ENCODE measurements at places on chromosomes 13 and 19.

DNA sequence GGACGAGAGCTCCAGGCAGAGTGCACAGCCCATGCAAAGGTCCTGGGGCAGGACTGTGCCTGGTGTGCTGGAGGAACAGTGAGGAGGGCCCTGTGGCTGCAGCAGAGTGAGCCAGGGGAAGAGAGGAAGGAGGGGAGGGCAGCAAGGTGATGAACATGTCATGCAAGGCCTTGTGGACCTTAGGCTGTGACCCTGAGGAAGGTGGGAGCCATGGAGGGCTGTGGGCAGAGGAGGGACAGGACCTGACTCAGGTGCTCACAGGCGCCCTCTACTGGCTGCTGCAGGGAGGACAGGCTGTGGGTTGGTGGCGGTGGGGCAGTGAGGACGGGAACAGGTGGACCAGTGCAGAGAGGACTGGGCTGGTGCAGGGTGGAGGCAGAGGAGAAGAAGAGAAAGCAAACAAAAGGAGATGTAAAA is 170.3 kb downstream of the PTPRS start:
- DNase-seq: no peak

- DNase-seq: no peak
Measured at GRCh38 chr19:28429356-28429755, 783.6 kb downstream of the UQCRFS1 start.

DNA sequence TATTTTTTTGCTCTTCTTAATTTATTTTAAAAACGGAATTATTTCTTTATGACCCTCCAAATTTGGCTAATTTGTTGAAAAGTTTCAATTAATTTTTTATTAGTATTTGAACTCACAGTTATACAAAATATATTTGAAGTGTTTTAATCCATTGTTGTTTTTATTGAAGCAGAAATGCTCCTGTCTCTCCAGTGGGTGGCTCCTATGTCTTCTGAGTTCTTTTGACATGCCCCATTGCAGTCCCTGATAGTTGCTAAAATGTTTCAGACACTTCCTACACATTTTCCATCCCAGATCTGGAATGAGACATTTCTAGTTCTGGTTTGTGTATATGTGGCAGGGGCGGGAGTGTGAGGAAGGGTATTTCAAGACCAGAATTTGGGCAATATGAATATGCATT is 579.4 kb upstream of the PRR20A start:
- no peak for DNase-seq

DNA sequence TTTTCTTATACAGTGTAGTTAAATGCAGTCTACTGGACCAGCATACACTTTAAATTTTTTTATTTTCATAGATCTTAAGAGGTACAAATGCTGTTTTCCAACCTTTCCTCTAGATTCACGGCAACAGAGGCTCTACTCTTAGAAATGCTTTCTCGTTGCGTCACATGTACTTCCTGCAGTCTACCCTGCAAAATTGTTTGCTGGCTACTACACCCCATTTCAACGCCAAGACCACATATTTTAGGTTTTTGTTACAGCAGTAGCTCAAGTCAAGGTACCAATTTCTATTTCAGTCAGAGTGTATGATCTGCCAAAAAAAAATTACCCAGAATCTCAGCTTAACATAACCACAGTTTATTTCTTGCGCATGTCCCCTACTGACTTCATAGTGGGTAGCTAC is 94.1 kb downstream of the TNFSF13B start:
- no peak for DNase-seq

DNA sequence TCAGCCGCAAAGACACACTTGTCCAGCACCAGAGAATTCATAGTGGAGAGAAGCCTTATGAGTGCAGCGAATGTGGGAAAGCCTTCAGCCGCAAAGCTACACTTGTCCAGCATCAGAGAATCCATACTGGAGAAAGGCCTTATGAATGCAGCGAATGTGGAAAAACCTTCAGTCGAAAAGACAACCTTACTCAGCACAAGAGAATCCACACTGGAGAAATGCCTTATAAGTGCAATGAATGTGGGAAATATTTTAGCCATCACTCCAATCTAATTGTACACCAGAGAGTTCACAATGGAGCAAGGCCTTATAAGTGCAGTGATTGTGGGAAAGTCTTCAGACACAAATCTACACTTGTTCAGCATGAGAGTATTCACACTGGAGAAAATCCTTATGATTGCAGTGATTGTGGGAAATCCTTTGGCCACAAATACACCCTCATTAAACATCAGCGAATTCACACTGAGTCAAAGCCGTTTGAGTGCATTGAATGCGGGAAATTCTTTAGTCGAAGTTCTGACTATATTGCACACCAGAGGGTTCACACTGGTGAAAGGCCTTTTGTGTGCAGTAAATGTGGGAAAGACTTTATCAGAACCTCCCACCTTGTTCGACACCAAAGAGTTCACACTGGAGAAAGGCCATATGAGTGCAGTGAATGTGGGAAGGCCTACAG is 6.8 kb downstream of the ZNF134 start:
- no peak for DNase-seq

GRCh38 chr19:18232540-18233223 is 6.4 kb upstream of the PDE4C start:
- DNase-seq: no peak

DNA sequence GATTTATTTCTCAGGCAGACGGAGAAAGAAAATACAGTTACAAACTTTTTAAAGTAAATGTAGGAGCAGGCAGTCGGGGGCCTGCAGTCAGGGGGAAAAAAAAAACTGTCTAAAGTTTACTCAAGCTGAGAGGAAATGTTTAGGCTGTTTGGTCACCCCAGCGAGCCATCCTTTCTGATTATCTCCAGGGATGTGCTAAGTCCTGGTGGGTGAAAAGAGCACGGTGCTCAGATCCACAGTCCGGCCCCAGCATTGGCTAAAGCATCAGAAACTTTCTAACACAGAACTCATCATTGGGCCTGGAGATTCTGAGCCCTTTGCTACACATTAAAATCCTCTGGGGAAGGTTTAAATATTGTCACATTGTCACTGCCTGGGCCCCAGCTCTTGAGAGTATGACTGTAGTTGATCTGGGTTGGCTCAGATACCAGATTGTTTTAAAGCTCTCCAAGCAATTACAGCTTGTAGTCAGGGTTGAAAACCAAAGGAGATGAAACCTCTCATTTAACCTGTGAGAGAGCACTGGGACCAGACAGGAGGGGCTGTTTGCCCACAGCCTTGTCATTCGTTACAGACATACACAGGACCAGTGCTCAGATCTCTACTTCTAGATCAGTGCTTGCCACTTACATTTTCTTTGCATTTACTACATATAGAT is 131.1 kb upstream of the HTR2A start:
- DNase-seq: no peak

- DNase-seq: no peak
Measured at GRCh38 chr19:22945560-22945959, 57.4 kb downstream of the ZNF728 start.

DNA sequence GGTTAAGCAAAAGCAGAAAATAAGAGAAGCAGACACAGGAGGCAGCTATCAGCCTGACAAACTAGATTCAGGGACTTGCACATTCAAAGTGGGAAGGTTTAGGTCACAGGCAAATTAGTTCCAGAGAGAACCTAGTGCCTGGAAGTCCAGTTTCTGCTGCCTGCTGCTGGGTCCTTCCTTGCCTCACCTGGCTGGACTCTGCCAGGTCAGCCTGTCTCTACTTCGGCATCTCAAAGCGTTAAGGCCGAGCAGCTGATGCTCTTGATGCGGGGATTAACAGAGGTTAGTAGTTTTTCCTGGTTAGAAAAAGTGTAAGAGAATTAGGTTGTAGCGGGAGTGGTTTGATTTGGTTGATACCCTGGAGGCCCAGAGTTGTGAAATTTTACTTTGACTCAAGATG is 52.0 kb downstream of the KLF5 start:
- no peak for DNase-seq

DNA sequence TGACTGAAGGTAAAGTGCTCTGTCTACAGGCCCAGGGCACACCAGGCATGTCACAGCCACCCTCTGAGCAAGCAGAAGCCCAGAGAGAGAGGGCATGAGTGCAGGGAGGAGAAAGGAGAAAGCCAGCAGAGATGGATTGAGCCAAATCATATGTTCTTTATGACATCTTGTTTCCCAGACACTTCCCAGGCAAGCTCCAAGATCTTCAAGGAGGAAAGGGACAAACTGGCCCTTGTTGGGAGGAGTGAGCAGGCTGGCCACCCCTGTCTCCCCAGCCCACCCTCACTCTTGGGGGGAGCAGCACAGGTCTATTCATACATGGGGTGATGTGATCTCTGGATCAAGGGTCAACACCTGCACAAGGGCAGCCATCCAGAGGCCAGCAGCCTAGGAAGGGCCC is 298.8 kb downstream of the UQCRFS1 start:
- DNase-seq: no peak

- DNase-seq: no peak
Measured at GRCh38 chr19:42422901-42423461, 4.2 kb downstream of the LIPE start.

DNA sequence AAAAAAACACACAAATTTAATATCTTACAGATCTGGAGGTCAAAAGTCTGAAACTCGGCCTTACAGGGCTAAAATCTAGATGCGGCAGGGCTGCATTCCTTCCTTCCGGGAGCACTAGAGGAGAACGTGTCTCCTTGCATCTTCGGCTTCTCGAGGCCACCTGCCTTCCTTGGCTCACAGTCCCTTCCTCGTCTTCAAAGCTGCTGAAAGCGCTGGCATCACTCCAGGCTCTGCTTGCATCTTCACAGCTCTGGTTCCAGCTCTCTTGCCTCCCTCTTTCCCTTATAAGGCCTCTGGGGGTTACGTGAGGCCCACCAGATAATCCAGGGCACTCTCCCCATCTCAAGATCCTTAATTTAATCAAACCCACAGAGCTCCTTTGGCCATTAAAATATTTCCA is 10.5 kb downstream of the XRCC1 start:
- no peak for DNase-seq

- DNase-seq: no peak
Measured at GRCh38 chr19:18208098-18208951, 4.5 kb upstream of the RAB3A start.

- no peak for DNase-seq
Measured at GRCh38 chr13:98401934-98402333, 175.0 kb downstream of the STK24 start.

DNA sequence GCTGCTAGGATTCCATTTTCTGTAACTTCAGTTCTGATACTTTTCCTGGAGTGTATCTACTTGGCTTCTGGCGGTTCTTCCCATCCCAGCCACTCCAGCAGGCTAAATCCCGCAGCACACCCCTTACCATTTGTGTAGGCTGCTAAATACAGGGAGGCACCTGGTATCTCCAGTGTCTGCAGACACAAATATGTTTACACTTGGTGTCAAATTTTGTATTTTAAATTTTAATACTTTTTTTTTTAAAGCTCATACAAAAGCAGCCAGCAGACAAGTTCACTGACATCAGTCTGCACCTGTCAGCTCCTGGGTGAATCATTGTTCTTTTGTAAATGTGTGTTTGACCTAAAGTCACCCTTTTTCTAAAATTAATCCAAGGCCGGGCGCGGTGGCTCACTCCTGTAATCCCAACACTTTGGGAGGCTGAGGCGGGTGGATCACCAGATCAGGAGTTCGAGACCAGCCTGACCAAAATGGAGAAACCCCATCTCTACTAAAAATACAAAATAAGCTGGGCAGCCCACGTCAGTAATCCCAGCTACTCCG is 3.4 kb upstream of the ZSCAN4 start:
- DNase-seq: no peak

- DNase-seq: no peak
Measured at GRCh38 chr19:29620931-29621351, 14.9 kb downstream of the POP4 start.
